ENCODE measurements at places on chromosomes 3 and 15.
A peak's percentile ranks its signal among the peaks of the same experiment; 100 is the strongest.

- DNase-seq: no peak
Observed at GRCh38 chr15:49372366-49372765, 50.7 kb upstream of the FGF7 start.

DNA sequence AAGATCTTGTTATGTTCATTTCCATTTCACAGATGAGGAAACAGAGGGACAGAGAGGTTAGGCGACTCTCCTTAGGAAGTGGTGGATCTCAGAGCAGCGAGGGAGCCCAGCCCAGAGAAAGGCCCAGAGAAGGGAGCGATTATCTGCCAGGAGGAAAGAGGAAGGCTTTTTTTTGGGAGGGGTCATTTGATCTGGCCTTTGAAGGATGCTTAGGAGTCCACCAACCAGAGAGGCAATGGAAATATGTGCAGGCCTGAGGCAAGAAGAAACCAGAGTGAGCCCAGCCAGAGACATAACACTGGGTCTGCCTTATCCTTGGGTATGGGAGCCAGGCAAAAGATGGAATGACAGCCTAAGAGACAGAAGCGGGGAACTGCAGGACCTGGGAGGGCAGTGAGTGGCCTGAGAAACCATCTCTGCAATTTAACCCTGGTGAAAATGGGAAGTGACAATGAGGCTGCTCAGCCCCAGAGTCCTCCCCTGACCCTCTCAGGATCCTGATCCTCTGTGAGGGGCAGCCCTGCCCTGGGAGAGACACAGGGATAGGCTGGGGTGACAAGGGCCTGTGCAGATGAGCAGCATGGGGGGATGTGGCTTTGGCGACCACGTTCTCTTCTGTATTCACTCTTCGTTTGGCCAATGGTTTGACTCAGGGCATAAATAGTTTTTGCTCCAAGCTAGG lies 163.2 kb downstream of the WNT7A start:
- no peak for DNase-seq

DNA sequence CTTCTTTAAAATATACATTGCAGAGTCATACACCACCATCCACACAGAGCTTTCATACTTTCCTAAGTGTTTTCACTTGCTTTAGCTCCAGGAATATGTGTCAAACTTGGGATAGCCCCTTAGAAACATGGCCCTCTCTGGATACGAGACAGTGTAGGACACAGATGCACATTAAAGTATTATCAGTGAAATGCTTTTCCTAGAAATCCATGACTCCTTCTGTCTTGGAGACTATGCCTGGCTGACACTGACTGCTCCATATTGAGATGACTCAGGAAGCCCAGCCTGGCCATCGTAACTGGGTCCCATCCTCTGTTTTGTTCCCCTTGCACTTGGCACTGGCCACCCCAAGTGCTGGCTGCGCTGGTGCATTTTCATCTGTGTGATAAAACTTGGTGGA lies 204.8 kb downstream of the PDZRN3 start:
- no peak for DNase-seq

- DNase-seq: peak; percentile 47
Observed at GRCh38 chr3:101379658-101380376, 59.4 kb upstream of the IMPG2 start.

DNA sequence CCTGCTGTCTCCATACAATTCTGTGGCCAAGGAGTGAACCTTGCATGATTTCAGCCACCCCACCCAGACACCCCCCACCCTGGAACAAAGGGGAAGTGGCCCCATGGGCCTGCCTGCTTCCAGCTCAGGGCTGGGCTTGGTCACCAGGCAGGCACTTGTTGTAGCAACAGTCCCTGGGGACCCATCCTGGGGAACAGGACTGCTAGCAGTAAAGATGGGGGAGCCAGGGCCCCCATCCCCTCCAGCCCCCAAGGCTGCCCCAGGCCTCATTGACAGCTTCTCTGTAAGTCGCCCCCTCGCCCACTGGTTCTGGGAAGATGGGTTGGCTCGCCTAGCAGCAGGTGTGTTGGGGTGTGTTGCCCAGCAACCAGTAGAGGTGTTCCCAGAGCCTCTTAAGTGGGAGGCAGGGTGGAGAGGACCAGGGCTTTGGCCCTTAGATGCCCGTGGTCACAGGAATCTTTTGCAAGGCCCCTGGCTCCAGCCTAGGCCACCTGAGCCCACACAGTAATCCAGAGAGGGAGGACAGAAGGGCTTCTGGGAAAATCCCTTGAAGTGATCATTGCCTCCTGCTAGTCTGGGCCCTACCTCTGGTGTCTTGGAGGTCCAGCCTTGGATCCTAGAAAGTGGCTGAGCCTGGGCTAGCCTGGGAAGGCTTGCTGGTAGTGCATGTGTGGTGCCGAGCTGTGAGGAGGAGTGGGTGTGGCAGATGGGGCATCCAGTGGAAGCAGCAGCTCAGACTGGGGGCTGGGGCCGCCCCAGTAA lies 48.9 kb downstream of the CYP11A1 start:
- DNase-seq: no peak

DNA sequence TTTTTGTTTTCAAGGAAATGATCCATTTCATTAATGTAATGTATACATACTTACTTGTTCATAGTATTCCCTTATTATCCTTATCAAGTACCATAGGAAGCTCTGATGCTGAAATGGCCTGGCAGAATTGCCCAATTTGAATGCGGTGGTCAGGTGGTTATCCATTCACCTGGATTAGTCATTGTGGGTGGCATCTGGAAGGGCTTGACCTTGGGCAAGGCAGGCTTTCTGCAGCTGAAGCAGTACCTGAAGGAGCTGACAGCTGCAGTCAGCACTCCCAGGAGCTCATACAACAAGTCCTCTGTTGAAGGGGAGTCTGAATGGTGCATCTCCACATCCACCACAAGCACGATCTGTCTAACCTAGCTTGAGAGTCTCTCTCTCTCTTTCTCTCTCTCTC lies 12.2 kb upstream of the IQCF5 start:
- no peak for DNase-seq

DNA sequence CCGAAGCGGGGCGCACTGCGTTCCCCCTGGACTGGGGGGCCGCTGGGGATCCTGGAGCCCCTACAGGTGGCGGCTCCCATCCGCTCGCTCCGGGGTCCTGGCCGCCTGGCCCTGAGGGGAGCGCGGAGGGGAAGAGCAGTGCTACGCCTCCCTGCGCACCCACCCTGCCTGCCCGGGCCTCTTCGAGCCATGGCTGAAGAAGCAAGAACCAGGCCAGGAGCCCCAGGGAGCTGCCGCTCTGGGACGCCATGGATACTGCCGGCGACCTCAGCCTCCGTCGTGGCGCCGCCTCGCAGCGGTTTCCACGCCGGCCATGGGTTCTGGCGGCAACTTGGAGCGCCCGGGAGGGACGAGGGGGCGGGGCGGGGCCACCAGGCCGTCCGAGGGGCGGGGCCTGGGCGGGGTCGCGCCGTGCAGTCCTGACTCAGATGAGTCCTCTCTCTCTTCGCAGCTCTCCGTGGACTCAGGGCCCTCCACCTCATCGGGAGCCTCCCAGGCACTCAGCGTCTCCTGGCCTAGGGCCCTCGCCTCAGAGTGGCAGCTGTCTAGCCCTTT lies 50.9 kb downstream of the MYL3 start:
- DNase-seq: peak; percentile 30

DNA sequence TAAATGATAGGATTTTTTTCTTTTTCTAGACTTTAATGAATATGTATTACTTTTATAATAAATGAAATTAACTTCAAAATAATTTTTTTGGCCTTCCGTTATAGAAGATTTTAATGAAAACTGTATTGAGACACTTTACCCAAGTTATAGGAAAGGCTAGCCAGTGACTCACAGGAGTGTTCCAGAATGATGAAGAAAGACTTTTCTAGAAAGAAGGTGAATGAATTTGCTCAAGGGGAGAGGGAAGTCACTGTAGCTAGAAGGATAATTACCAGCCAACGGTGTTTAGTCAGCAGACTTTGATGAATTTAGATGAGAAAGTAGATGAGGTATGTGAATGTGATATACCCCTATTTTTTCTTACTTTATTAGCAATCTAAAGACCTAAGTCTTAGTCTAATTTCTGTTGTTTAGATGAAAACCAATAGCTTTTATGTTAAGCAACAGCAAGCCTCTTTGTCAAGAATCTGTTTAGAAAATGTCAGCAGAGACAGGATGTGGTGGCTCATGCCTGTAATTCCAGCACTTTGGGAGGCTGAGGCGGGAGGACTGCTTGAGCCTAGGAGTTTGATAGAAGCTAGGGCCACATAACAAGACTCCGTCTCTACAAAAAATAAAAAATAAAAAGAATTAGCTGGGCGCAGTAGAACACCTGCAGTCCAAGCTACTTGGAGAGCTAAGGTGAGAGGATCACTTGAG lies 3.2 kb downstream of the ALAS1 start:
- DNase-seq: peak; percentile 40

GRCh38 chr3:191158815-191159214 lies 40.2 kb upstream of the OSTN start:
- DNase-seq: no peak

DNA sequence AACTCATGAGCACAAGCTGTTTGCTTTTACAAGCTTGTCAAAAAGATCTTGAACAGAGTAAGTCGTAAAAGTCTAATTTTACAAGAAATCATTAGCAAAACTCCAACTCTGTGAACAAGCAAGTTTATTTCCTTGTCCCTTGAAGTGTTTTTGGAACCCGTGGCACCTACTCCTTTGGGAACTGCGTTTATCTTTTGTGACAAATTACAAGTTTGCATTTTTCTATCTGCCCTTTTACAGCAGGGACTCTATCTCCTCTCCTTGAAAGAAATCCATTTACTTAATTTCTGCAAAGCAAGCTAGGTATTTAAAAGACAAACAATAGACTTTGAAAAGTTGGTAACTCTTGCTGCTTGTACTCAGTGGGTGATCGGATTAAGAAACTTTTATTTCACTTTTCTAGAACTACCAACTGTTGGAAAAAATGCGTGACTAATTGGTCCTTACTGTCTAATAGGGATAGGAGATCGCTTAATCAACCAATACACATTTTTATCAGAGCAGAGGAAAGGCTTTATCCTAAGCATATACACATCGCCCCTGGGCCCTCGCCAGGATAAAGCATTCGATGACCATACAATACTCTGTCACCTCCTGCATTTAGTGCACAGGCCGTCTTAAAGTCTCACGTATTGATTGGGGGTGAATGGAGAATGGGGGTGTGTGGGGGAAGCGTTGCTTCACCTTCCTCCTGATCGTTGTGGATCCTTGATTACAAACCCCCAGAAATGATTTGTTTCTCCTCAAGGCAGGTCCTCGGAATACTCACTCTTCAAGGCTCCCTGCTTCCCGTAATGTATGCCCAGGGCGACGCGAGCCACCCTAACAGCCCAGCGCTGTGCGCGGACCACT lies 1.7 kb downstream of the PRTG start:
- no peak for DNase-seq

- no peak for DNase-seq
Observed at GRCh38 chr3:156189927-156190326, 69.5 kb downstream of the KCNAB1 start.

DNA sequence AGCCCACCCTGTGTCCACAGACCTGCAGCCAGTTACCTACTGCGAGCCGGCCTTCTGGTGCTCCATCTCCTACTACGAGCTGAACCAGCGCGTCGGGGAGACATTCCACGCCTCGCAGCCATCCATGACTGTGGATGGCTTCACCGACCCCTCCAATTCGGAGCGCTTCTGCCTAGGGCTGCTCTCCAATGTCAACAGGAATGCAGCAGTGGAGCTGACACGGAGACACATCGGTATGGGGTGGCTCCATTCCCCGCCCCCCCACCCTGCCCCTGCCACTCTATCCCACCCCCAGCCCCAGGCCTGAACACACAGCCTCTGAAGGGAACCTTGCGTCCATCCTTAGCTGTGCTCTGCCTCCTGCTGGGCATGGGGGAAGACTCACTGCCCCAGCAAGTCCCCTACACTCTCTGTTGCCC lies 73.2 kb downstream of the AAGAB start:
- no peak for DNase-seq

DNA sequence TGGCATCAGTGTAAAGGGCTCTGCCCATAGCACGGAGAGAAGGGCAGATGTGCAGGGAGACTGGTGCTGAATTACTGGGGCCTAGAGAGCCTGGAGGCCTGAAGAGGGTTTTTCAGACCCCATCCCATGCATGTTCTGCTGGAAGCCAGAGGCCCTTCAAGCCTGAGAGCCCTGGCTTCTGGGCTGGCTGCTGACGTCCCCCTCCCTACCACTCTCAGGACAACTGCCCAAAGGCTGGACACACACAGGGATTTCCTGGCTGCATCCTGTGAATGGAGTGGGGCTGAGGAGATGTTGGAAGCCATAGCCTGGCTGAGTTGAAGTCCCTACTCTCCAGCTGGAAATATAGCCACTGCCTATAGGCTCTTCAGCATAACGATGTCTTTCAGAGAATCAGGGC lies 16.9 kb upstream of the DOCK3 start:
- DNase-seq: no peak

DNA sequence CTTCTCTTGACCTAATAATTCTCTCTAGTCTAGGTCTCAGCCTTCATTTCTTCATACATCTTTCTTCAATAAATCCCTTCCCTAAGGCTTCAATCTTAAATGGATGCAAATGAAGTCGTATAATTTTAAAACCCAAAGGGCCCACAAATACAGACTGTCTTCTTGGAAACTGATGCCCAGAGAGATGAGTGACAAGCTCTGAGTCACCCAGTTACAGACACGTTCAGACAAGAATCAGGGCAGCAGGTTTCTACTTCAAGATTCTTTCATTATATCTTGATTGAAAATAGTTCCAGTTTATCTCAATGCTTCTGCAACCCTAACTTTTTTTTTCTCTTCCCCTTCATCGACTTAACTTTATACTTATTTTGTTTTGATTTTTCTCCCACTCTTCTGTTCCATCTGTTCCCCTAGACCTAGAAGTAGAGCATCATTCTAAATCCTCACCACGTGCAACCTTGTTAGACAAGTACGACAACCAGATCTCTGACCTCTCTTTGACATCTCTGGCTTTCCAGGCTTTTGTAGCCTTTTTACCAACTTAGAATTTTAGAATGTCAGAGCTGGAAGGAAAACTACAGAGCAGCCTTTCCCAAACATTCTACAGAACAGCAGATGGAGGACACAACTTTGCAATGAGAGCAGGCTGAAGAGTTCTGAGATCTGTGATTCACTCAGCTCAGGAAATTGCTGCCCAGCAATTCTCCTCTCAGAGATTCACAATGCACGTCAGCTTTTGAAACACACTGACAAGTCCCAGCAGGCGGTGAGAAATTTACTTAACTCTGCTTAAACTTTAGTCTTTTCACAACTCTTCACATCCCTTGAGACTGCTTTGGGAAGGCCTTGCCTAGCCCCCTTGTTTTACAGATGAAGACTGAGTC lies 25.3 kb downstream of the NCEH1 start:
- DNase-seq: no peak

- DNase-seq: no peak
Observed at GRCh38 chr15:51024735-51025453, 69.8 kb downstream of the TNFAIP8L3 start.

GRCh38 chr3:109059264-109059663 lies 58.7 kb downstream of the MORC1 start:
- DNase-seq: peak; percentile 79
